ENCODE measurements at places on chromosomes 2 and 18. TPM values are rescaled to one million over a fixed set of nuclear protein-coding genes. Genes with fewer than 3 reads are reported as not detected.

Gene DLX1
- total RNA-seq: not detected

Gene MYO1B
- 24.4 TPM for total RNA-seq

Gene MAPK4
- not detected for total RNA-seq

Gene COBLL1
- total RNA-seq: 0.58 TPM

Gene SLC16A14
- total RNA-seq: 2.2 TPM

Gene CYP27C1
- total RNA-seq: not detected

Gene CYBRD1
- total RNA-seq: 1.1 TPM

Gene RBBP8
- 64.2 TPM for total RNA-seq

Gene ANKRD23
- 5.7 TPM for total RNA-seq

Gene AQP12B
- not detected for total RNA-seq

Gene C1QL2
- not detected for total RNA-seq

Gene MC5R
- not detected for total RNA-seq

Gene CCDC150
- 22.2 TPM for total RNA-seq

Gene REG3A
- not detected for total RNA-seq

Gene PSMA8
- total RNA-seq: 0.81 TPM

Gene SP5
- total RNA-seq: 1.4 TPM

Gene CHRNG
- total RNA-seq: not detected

Gene AGXT
- total RNA-seq: not detected

Gene SLC38A11
- not detected for total RNA-seq

Gene TMEM17
- total RNA-seq: 0.70 TPM

Gene IL1RL2
- 1.9 TPM for total RNA-seq

Gene LYG2
- total RNA-seq: not detected

Gene GPR17
- total RNA-seq: not detected

Gene RAB17
- 0.09 TPM for total RNA-seq

Gene CGREF1
- total RNA-seq: 0.81 TPM

Gene TTC21B
- total RNA-seq: 26.8 TPM

Gene EPHA4
- 6.6 TPM for total RNA-seq

Gene EIF2AK3
- 21.6 TPM for total RNA-seq

Gene LIMS4
- total RNA-seq: 1.1 TPM

Gene PDE11A
- total RNA-seq: not detected

Gene CD28
- 206 TPM for total RNA-seq

Gene CHN1
- total RNA-seq: 5.1 TPM

Gene TLX2
- total RNA-seq: 2.4 TPM

Gene DCDC2C
- total RNA-seq: not detected

Gene UGT1A7
- total RNA-seq: not detected

Measured in activated T-cell treated with anti-CD3 and anti-CD28 coated beads, Interleukin-2, amount 50 U/mL, for 72 hours (primary cell).